CD4-positive, alpha-beta T cell (primary cell): ENCODE measurements at places on chromosomes 16 and 17.

DNA sequence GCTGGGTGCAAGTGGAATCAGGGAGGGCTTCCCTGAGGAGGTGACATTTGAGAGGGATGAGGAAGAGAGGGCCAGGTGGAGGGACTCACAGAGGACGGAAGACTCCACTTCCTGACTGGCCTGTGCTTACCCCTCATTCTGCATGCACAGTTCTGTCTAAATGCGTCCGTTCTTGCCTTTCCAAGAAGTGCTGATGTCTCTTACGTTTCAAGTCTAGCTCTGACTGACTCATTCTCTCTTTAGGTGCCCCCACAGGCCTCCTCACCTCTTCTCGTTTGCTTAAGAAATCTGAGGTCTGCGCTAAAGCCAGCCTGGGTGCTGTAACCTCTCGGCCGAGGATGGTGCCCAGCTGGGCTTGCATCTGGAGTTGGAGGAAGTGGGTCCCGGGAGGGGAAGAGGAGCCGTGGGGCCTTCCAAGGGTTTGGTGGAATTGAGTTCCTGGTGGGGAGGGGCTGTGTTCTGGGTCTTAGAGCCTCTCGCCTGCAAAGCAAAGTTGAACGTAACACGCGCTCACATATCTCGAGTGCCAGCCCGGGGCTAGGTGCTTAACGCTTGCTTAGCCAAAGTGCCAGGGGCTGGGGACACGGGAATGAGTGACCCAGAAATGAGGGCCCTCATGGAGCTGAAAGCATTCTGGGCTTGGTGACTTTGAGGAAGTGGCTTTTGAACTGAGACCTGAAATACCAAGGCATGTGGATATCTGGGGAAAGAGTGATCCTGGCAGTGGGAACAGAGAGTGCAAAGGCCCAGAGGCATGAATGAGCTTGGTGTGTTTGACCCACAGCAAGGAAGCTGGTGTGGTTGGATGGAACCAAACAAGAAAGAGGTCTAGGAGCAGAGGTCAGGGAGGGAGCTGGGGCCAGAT is 4.8 kb downstream of the IL4R start:
- peak; percentile 27 for DNase-seq

GRCh38 chr17:48174833-48175523 is 67.4 kb downstream of the SNX11 start:
- no peak for DNase-seq

GRCh38 chr17:44559634-44560554 is 2.6 kb downstream of the FZD2 start:
- no peak for DNase-seq

- no peak for DNase-seq
These were observed 133.1 kb upstream of the ZKSCAN2 start for GRCh38 chr16:25390761-25391160.

DNA sequence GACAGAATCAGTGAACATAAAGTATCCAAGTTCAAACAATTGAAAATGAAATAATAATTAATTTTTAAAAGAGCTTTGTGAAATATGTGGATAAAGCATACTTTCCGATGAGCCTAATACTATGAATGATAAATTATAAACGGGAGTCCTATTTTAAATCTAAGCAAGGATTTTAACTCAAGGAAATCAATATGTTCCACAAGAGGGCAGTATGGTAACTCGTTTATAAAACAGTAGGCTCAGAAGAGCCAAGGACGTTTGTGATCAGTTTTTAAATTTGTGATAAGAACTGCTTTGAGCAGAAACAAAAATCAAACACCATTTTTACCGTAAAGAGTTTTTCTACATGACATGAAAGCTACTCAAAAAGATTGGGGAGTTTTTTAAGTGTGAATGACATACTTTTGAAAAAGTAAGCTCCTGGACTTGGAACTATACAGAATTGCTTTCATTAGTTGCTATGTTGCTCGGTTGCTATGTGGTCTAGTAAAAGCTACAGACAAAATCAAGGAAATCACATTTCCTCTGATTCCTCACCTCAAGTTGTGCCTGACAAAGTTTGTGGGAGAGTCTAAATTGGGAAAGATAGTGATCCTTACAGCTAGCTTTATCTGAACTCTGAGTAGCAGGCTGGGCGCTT is 11.8 kb upstream of the TEKT1 start:
- no peak for DNase-seq

DNA sequence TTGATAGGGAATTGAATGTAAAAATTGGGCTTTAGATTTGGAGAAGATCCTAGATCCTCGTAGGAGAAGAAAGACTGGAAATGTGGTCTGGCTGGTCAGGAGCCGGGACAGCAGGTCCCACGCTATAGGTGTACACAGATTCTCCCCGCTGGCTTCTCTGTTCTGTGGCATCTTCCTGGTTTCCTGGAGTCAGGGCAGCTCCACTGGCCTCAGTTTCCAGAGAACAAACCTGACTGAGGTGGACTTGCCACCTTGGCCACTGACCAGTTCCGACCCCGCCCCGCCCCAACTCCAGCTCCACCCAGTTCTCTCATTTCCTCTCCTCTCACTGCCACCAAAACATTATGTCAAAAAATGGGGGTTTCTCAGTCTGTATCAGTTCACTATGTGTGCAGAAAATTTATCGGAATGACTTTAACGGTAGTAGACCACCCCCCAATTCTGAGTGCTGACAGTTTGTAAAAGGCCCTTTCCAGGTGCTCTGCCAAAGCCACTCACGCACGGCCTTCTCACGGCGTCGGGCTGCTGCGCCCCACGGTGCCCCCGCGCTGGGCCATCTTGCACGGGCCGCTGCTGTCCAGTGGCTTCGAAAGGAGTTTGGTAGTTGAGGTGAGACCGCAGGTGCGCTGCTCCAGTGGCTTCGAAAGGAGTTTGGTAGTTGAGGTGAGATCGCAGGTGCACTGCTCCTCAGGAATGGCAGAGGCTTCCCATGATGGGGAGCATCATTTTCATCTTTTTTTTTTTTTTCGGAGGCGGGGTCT is 161.4 kb upstream of the CHMP6 start:
- no peak for DNase-seq

- DNase-seq, result no peak
These were observed at the start of gene CHST6 for GRCh38 chr16:75495076-75495674. CHST6 (minus strand) TSS chr16:75495441; CDS start chr16:75479828, 15,613 bp downstream.

DNA sequence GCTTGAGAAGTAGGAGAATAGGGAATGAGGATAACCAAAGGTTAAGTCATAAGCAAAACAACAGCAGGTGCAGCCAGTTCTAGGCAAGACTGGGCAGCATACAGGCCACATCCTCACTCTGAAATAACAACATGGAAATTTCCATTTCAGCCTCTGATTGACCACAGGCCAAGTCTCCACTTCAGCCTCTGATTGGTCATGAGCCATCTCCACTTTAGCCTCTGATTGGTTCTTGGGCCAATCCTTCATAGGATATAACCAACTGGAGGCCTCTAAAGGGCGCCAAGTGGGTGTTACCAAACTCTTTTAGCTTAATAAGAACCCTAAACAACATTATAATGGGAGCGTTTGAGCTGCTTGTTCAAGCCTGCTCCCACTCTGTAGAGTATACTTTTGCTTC is 512.0 kb downstream of the NPIPA7 start:
- no peak for DNase-seq

DNA sequence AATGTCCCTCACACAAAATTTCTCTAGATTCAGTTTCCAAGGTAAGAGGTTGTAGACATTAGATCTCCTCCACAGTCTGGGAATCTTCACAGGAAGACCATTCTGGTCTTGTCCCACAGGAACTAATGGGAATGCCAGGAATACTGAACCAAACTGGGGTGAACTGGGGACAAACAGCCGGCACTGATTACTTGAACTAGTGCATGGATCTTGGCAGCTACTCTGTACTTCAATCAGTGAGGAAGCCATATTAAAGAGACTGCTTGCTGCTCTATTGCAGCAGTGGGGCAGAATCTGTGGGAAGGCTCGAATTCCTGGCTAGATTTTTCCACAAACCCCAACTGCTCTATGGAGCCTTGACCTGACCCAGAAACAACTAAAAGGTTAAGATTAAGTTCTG is 268.9 kb upstream of the AXIN2 start:
- DNase-seq, result no peak
